ENCODE measurements at places on chromosomes 7 and 10. TPM values are rescaled to one million over a fixed set of nuclear protein-coding genes. Genes with fewer than 3 reads are reported as not detected.

The REEP3 gene
- total RNA-seq, result 74.3 TPM

DNA sequence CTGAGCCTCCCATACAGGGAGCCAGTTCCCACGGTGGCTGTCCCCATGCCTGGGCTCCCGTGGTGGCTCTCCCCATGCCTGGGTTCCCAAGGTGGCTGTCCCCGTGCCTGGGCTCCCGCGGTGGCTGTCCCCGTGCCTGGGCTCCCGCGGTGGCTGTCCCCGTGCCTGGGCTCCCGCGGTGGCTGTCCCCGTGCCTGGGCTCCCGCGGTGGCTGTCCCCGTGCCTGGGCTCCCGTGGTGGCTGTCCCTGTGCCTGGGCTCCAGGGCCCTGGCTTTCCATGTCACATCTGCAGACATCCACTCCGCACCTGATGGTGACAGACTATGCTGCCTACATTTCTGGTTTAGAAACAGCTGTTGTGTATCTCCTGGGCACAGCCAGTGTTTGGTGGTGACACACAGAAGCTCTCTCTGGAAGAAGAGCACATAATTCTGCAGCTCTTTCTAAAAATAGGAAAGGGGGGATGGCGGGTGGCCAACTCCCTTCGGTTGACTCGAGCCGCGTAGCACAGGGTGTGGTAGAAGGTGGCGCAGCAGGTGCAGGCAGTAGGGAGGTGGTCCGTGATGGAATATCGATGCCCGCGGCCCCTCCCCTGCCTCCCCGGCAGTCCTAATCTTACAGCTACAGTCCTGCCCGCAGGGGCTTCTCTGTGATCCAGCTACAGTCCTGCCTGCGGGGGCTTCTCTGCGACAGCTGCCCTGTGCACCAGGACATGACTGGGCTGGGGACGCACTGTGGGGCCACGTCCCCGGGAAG is 251.2 kb downstream of the DNAJB6 start:
- H3K27me3 ChIP-seq, result no peaks in the 10 kb centered on the region
- no peaks in the 10 kb centered on the region for H3K4me1 ChIP-seq
- no peak for DNase-seq
- H3K27ac ChIP-seq, result no peak overlapping the region
- H3K4me3 ChIP-seq, result no peak overlapping the region
- H3K36me3 ChIP-seq, result no peaks in the 10 kb centered on the region

The KCNMA1 gene
- total RNA-seq, result 144 TPM

DNA sequence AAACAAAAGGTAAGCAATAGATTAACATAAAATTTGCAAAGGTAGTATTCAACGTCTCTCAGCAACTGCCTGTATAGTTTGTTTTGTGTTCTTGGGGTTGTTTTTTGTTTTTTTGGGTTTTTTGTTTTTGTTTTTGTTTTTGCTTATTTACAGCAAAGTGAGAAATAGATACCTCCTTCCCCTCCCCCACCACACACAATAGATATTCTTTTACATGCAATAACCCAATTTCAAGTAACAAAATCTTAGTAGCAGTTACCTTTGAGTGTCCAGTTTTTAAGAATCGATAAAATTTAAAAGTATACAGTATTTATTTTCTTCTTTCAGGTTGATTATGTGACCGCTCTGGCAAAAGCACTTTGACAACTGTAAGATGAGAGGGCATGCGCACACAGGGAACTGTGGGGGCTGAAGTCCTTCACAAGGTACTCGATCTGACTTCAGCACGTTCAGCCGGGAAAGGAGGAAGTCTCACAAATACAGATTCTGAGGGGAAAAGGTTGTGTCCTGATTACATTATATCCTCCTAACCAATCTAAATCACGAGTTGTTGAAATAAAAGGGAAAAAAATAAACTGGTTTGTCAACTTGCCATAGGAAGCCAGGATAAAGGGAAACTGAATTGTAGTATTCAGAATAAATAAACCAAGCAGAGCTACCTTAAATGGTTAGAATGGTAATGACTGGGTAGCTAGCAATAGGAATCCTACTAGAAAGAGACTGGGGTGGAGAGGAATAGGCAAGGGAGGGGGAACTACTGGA is 47.8 kb downstream of the CPEB3 start:
- no peaks in the 10 kb centered on the region for H3K27me3 ChIP-seq
- H3K4me1 ChIP-seq, result peaks cover 3% of the 10 kb centered on the region
- no peak overlapping the region for H3K27ac ChIP-seq
- H3K4me3 ChIP-seq, result no peak overlapping the region
- DNase-seq, result peak; percentile 57

DNA sequence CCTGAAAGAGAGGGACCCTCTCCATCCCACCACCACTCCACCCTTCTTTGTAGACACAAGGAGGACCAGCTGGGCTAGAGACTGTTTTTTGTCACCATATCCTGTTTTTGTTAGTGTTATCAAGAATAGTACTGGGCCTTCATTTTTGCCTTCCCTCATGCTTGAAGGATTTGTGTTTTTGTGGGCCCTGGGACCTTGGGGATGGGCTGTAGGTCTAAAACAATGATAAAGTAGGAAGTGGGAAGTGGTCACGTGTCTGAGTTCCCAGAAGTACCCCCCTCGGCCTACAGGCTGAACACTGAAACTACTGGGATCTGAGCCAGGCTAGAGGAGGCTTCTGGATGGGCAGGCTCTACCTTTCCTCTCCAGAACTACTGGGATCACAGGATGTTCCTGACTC is 8.9 kb downstream of the AGFG2 start:
- no peak overlapping the region for H3K4me3 ChIP-seq
- no peaks in the 10 kb centered on the region for H3K27me3 ChIP-seq
- peaks cover 3% of the 10 kb centered on the region for H3K36me3 ChIP-seq
- peaks cover 17% of the 10 kb centered on the region for H3K4me1 ChIP-seq
- peak overlapping the region; percentile 100 for H3K27ac ChIP-seq

The TMEM229A gene
- not detected for total RNA-seq

The MMD2 gene
- not detected for total RNA-seq

The CYP3A5 gene
- not detected for total RNA-seq

The CHAT gene
- not detected for total RNA-seq

The BCL7B gene
- total RNA-seq, result 45.5 TPM

The CPA2 gene
- total RNA-seq, result 0.72 TPM

GRCh38 chr10:71289421-71290130 is 29.5 kb upstream of the SLC29A3 start:
- DNase-seq, result no peak
- no peak overlapping the region for H3K27ac ChIP-seq
- no peak overlapping the region for H3K4me3 ChIP-seq

GRCh38 chr7:66236713-66237303 is 31.7 kb downstream of the TPST1 start:
- no peak for DNase-seq
- no peak overlapping the region for H3K27ac ChIP-seq
- H3K4me3 ChIP-seq, result no peak overlapping the region
- no peaks in the 10 kb centered on the region for H3K4me1 ChIP-seq

DNA sequence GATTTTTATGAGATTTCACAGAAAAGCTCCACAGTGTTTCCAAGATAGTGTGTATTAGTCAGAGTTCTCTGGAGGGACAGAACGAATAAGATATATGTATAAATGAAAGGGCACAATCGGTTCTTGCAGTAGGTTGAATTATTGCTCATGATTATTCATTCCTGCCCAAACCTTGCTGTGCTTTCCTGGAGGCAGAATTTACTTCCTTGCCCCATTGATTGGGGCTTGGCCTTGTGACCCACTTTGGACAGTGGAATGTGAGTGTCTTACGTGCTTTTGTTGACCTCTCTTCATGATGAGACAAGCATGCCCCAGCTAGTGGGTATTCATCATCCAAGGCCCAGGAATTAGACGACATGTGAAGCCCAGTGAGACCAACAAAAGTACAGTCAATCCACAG is 53.0 kb upstream of the ABCB5 start:
- H3K36me3 ChIP-seq, result no peaks in the 10 kb centered on the region
- H3K4me1 ChIP-seq, result no peaks in the 10 kb centered on the region
- H3K27me3 ChIP-seq, result no peaks in the 10 kb centered on the region

DNA sequence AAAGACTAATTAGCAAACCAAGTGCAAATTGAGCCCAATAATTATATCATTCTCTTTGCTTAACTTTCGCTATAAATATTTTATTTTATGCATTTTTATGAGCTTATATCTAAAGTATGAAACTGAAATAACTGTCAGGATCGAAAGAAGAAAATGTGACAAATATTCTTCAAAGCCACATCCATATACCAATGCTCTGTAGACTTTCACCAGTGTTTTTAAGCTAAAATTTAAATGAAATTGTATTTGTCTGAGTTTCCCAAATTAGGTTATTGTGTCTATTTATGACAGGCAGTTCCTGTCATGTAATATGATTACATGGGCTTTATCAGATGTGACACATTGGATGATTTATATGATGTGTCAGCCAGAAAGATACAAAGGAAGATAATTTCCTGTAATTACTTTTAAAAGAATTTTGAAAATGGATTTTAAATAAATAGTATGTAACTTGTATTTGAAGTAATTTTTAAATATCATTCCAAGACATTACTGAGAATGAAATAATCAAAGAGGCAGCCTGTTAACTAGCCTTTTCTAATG is 317.9 kb upstream of the KLF6 start:
- no peaks in the 10 kb centered on the region for H3K4me1 ChIP-seq
- no peaks in the 10 kb centered on the region for H3K27me3 ChIP-seq
- H3K4me3 ChIP-seq, result no peak overlapping the region
- H3K36me3 ChIP-seq, result no peaks in the 10 kb centered on the region

The UNCX gene
- not detected for total RNA-seq

DNA sequence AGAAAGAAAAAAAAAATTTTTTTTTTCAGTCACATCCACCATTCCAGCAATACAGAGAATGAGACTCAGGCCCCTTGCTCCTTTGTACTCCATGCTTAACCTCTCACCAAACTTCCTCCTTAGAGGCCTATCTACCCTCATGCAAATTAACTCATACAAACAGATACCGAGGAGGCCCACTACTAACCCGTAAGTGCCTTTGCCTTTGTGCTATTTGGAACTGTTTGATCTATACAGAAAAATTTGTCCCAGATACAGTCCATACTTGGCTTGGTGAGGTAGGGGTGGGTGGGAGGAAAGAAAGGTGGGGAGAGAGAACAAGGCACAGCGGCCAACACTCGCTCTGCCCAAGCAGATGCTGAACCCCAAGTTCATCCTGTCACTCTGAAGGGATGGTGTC is 87.8 kb upstream of the DUSP5 start:
- H3K27ac ChIP-seq, result no peak overlapping the region
- no peak for DNase-seq
- no peaks in the 10 kb centered on the region for H3K4me1 ChIP-seq
- no peaks in the 10 kb centered on the region for H3K36me3 ChIP-seq

DNA sequence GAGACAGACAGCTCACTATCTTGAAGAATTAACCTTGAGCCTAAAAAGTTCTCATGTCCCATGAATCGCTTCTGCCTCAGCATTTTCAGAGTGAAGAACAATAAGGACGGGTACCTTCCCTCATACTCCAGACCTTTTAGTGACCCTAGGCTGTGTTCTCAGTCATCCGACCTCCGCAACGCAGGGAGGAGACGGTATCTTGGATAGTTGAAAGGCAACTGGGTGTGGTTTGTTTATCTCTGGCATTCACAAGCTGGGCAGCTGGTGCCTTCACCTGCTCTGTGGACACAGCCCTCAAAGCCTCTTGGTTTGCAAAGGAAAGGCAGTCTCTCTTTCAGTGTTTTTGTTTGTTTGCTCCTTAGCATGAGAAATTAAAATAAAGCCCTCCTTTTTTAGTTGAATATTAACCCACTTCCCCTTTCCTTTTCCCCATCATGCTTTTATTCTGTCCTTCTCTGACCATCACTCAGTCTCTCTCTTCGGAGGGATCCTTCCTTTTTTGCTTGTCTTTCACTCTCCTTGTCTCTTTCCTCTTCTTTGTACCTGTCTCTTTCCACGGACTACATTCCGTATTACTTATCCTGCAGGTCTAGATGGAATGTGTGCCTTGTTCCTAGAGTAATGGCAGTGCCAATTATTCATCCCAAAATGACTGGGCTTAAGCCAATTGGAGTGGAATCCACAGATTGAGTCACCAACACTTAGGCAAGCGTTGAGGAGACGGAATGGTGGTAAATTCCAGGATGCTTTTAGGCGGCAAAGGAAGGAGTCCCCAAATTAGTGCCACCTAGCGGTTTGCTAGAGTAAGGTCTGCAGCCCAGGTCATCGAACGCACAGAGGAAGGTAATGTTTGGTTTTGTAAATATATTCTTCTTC is 45.8 kb downstream of the PRR15 start:
- peaks cover 2% of the 10 kb centered on the region for H3K4me1 ChIP-seq
- H3K4me3 ChIP-seq, result no peak overlapping the region

DNA sequence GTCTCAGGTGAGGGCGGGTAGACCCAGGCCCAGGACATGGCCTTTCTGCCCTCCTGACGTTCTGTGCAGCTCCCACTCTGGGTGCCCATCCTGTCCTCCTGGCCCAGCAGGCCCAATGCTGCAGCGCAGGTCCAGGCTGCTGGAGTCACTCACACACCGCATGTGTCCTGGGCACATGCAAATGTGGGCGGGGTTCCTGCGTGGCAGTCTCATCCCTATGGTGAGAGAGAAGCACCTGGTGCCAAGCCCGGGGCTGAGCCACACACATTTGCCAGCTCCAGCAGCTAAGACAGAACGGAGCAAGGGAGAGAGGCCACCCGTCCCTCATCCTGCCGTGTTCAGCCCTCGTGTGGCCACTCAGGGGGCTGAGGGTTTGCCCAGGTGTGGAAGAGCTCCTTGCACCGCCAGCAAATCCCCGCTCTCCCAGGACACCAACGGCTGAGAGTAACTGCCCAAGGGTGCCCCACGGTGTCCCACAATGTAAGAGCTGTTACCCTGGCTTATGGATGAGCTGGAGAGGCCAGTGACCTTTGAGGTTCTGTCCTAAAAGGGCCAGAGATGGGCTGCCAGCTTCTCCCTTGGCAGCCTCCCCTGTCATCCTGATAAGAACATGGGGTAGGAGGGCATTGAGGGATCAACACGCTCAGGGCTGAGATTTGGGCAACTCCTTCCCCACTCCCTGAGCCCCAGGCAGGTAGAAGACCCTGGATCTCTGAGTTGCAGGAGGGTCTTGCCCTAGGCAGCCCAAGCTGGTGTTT is 4.4 kb downstream of the FUOM start:
- no peak overlapping the region for H3K4me3 ChIP-seq
- no peak for DNase-seq
- no peaks in the 10 kb centered on the region for H3K4me1 ChIP-seq
- no peak overlapping the region for H3K27ac ChIP-seq
- no peaks in the 10 kb centered on the region for H3K36me3 ChIP-seq

The ATP6V1F gene
- total RNA-seq, result 84.8 TPM

The TMEM140 gene
- total RNA-seq, result 32.4 TPM

The PKD2L1 gene
- total RNA-seq, result 0.71 TPM

DNA sequence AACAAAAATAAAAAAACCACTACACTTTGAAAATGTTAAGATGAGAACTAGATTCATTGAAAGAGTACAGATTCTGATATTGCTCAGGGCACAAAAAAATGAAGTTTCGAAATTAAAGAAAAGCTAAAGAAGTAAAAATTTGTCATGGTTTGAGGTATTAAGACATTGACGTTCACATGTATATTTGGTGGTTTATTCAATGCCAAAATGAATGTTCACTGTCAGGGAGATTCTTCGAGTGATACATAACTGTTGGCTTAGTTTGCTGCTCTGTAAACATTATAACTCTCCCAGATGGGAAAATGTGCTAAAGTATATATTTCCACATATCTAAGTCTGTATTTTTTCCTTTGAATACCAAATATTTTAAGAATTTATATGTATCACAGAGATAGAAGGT is 345.0 kb downstream of the SEMA3D start:
- no peak overlapping the region for H3K4me3 ChIP-seq
- DNase-seq, result no peak
- H3K27me3 ChIP-seq, result no peaks in the 10 kb centered on the region

- no peak for DNase-seq
- H3K4me1 ChIP-seq, result no peaks in the 10 kb centered on the region
- H3K36me3 ChIP-seq, result no peaks in the 10 kb centered on the region
- H3K27me3 ChIP-seq, result no peaks in the 10 kb centered on the region
- peak overlapping the region; percentile 80 for H3K4me3 ChIP-seq
Measured at GRCh38 chr10:121974019-121974534, 940 bp downstream of the NSMCE4A start.

The OPN4 gene
- 0.36 TPM for total RNA-seq

The FEZF1 gene
- total RNA-seq, result not detected
